EL (cell line): ENCODE measurements at places on chromosomes 11 and 22.
A peak's percentile ranks its signal among the peaks of the same experiment; 100 is the strongest.

- no peak for DNase-seq
These were observed 306.6 kb downstream of the FAT3 start for GRCh38 chr11:92531065-92531739.

DNA sequence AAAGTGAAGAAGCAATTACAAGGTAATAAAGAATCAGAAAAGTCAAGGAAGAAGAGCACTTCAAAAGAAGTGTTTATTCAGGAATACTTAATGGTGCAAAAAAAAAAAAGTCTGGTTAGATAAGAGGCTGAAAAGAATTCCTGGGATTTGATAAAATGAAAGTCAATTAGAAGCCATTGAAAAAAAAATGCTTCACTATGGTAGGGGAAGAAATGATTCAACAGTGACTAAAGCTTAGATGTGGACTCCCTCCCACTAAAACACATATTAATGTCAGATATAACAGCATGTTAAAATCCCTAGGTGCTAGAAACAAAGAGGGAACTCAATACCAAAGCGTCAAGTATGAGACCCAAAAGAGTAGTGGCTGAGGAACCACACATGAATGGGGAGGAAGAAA lies 335.3 kb upstream of the PITPNB start:
- no peak for DNase-seq

- no peak for DNase-seq
These were observed 304.0 kb upstream of the ANO3 start for GRCh38 chr11:26027887-26028286.

- no peak for DNase-seq
These were observed 48.2 kb upstream of the FTH1 start for GRCh38 chr11:62015615-62016014.

DNA sequence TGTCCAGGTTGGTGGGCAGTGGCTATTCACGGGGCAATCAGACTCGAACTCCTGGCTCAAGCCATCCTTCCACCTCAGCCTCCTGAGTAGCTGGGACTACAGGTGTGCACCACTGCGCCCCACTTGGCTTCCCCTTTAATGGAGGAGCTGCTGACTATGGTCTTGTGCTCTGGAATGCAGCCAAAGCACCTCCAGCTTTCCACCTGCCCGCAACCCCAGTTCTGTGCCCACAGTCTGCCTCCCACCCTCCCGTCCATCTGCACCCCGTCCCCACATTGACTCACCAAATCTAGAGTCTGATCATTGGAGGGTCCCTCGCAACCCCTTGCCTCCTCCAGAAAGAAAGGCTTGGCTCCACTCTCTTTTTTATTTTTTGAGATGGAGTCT lies 41.0 kb downstream of the KCNJ4 start:
- no peak for DNase-seq

- DNase-seq = peak; percentile 69
These were observed 25.5 kb downstream of the SCGB1A1 start for GRCh38 chr11:62444236-62444833.

DNA sequence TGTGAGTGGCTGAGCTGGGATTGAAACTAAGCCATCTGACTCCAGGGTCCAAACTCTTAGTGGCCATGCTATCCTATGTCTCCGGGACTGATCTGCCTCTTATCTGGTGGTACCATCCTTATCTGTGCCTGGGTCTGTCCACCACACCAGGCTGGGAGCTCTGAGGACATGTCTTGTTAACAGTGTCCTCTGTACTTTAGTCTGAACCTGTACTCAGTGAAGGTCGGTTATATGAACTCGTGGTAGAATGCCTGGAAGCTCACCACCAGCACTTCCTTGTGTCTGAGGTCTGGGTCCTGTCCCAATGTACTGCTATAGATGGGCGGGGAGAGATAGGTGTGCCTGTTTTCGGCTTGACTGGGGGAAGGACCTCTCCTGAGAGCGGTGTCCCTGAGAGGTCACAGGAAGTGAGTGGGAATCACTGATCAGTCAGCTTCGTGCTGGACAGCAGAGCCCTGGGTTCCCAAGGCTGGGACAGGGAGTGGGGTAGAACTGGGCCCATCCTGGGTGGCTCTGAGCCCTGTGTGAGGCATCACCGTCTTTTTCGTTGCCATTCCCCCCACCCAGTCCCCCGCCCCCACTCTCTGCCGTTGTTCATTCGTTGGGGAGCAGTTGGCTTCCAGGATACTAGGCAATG lies 8.9 kb downstream of the MYO7A start:
- no peak for DNase-seq

DNA sequence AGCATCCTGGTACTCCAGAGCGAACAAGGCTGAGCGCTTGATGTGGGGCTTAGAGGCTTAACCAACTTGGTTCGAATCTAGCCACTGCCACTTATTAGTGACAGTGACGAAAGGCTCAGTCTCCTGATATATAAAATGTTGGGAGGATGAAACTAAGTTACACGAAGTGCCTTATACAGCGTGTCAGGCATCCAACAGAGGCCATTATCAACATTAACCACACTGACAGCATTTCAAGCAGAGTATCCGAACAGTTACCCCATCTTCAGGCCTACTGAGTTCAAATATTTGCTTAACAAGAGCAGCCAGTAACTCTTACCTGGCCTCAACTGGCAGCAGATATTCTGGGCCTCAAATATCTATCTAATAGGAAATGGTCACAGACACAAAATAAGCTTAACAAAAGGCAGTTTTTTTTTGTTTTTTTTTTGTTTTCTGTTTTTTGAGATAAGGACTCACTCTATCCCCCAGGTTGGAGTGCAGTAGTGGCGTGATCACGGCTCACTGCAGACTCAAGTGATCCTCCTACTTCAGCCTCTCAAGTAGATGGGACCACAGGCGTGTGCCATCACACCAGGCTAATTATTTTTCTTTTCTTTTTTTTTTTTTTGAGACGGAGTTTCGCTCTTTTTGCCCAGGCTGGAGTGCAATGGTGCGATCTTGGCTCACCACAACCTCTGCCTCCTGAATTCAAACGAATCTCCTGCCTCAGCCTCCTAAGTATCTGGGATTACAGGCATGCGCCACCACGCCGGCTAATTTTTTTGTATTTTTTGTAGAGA lies 2.9 kb downstream of the SERPIND1 start:
- no peak for DNase-seq

- no peak for DNase-seq
These were observed at the start of gene IFITM10 for GRCh38 chr11:1750481-1750839. Gene IFITM10, minus strand, starts transcription at chr11:1750595. Its CDS starts 153 bp downstream, at chr11:1750442.
